ENCODE measurements at places on chromosomes 1 and 21.

DNA sequence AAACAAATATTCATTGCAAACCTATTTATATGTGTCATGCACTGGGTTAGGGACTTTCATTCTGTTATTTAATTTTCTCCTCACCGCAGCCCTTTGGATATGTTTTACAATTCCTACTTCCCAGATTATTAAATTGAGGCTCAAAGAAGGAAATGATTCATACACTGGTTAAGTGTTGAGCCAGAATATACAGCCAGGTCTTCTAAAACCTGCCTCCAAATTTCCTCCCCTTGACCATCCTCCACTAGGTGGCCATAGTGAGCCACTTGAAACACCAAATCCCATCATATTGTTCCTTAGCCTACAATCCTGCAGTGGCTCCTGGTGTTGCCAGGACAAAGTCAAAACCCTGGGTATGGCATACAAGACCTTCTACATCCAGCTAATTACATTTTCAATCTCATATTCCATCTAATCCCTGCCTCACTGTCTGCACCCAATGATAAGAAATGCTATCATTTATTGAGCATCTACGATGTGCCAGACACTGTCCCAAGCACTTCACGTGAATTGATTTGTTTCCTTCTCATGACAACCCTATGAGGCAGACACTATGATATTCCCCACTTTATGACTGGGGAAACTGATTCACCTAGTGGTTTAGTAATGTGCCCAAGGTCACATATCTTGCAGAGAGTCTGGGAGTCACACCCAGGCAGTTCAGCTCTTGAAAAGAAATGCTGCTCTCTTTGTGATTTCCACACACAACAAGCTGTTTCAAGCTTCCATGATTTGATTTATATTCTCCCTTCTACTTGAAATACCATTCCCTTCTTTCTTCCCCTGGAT is 23.6 kb upstream of the KIRREL1 start:
- DNase-seq = no peak

- DNase-seq = peak; percentile 53
Measured at GRCh38 chr1:170213596-170213995, 67.8 kb downstream of the NTMT2 start.

GRCh38 chr1:29599071-29599470 is 362.7 kb downstream of the PTPRU start:
- DNase-seq = no peak

DNA sequence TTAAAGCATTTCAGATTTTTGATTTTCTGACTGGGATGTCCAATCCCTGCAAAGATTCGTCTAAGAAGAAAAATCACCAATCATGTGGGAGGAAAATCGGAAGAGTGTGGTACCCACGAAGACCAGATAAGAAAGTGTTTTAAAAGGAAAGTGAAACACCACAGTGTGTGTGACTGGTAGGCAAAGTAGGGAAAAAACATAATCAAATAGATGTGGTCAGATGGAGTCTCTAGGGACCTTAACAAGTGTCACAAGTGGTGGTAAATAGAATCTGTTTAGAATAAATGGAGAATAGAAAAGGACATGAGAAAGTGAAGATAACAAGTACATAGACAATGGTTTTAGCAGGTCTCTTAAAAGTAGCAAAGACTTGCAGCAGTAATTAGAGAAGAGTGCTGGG is 154.6 kb downstream of the SLC30A10 start:
- DNase-seq = no peak

GRCh38 chr1:33711511-33711910 is 152.4 kb upstream of the HMGB4 start:
- no peak for DNase-seq

Measured in left ventricle myocardium superior (tissue), 1 donor.